Vagina (tissue), 2 donors: ENCODE measurements at places on chromosomes 5 and 9. TPM values are rescaled to one million over a fixed set of nuclear protein-coding genes. Genes with fewer than 3 reads are reported as not detected.

Gene PTGER4
- 19.4 TPM for total RNA-seq

Gene SLC4A9
- 0.25 TPM for total RNA-seq

Gene ENHO
- not detected for total RNA-seq

Gene HMCN2
- 5.2 TPM for total RNA-seq

Gene LVRN
- total RNA-seq: 1.7 TPM

Gene HINT1
- total RNA-seq: 161 TPM

Gene ORM1
- total RNA-seq: not detected

Gene LRRC19
- not detected for total RNA-seq

Gene UBE2QL1
- 2.5 TPM for total RNA-seq

Gene OXCT1
- total RNA-seq: 15.5 TPM

Gene PLPP6
- total RNA-seq: 7.1 TPM

Gene TLX3
- total RNA-seq: not detected

Gene DRD1
- not detected for total RNA-seq

Gene LECT2
- total RNA-seq: not detected

Gene EIF4E1B
- not detected for total RNA-seq

Gene MCTP1
- 12.8 TPM for total RNA-seq
